ENCODE measurements at places on chromosomes 11 and 22.

DNA sequence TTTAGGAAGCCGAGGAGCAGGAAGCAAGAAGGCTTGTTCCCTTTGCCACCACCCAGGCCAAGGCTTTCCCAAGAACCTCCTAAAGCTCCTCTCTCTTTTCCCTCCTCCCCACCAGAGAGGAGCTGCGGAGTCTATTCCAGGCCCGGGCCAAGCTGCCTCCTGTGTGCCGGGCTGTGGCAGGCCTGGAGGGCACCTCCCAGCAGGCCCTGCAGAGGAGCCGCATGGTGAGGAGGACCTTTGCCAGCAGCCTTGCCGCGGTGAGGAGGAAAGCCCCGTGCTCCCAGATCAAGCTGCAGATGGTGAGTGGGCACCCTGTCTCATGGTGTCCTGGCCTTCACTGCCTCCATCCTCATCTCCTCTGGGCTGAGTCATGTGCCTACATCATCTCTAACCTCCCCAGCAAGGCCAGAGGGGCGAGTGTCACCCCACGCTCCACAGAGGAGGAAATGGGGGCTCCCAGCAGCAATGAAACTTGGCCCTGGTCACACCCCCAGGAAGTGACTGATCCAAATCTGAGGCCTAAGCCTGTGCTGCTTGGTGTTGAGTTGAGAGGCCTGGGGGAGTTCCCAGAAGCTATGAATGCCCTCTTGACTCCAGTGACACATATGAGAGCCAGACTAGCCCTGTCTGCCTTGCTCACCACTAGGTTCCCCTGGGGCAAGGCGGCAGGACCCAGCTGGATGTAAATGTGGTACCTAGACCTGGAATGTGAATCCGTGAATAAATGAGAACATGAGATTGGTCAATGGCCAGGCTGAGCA, 104.2 kb downstream of the MYO18B start:
- DNase-seq = no peak

GRCh38 chr11:69703768-69704507, at the start of gene FGF19:
Gene FGF19 (minus strand): TSS chr11:69704022. CDS start chr11:69703876, 146 bp downstream.
- no peak for DNase-seq

- no peak for DNase-seq
Measured at GRCh38 chr11:117573326-117573725, 223.7 kb downstream of the DSCAML1 start.

GRCh38 chr11:70671083-70671482, 272.8 kb downstream of the CTTN start:
- peak; percentile 44 for DNase-seq

DNA sequence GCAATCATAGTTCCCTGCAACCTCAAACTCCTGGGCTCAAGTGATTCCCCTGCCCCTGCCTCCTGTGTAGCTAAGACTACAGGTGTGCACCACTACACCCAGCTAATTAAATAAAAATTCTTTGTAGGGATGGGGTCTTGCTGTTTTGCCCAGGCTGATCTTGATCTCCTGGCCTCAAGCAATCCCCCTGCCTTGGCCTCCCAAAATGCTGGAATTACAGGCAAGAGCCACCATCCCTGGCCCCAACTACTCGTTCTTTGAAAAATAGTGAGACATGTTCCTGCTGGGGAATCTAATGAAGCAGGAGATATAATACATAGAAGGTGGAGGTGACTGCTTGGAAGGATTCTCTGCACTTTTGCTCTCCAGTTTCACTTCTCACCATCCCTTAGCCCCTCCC, 40.1 kb upstream of the RFPL3 start:
- no peak for DNase-seq

GRCh38 chr11:44577231-44577830, 11.9 kb downstream of the CD82 start:
- no peak for DNase-seq

Data from lower lobe of right lung (tissue), 2 donors.